ENCODE measurements at places on chromosomes 6 and 20.

DNA sequence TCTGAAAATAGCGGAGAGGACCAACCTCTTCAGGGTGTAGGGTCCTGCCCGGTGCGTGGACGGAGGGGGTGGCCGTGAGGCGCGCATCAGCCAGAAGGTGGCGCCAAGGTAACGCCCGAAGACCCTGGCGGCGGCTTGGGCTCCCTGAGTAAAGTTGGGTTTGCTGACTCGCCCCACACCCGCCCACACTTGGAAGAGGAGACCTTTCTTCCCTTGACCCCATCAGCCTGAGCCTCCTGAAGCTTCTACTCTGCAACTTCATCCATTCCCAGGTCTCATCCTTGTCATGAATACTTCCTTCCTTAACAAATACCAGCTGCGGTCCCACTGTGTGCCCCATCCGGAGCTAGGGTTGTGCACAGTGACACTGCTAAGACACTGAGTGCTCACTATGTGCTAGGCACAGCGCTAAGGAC is 14.6 kb downstream of the CD40 start:
- DNase-seq: peak; percentile 64

GRCh38 chr20:23142162-23143050 is 56.3 kb upstream of the CD93 start:
- DNase-seq: peak; percentile 77

- no peak for DNase-seq
Measured at GRCh38 chr6:151445482-151445881, 6.4 kb downstream of the RMND1 start.

- no peak for DNase-seq
Measured at GRCh38 chr20:32753731-32754130, 8.5 kb upstream of the DNMT3B start.

- peak; percentile 89 for DNase-seq
Measured at GRCh38 chr20:35699127-35699956, at the start of the genes NFS1 and ROMO1. TSS of gene NFS1 (minus strand) at chr20:35699352. CDS start at chr20:35699288, 64 bp downstream. TSS of gene ROMO1 (plus strand) at chr20:35699405. CDS start at chr20:35699633, 228 bp downstream.

DNA sequence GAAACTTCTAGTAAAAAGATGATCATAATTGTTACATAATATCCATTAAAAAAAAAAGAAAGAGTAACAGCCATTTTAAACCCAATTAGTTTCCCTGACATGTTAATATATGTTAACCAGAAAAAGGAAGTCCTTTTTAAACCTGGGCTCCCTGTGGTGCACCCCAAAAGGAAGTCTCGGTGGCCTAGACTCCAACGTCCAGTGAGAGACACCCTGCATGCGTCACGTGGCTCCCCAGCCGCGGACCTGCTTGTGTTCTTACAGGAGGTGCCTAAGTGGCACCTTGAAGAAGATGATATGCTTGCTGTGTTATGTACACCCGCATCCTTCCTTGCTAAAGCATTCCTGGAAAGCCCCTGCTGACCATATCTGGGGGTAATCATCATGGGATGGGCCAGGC is 50.1 kb downstream of the FOXC1 start:
- no peak for DNase-seq

- DNase-seq: no peak
Measured at GRCh38 chr6:138230221-138230620, 11.9 kb upstream of the PBOV1 start.

- DNase-seq: peak; percentile 80
Measured at GRCh38 chr20:45771182-45771759, 20.4 kb downstream of the WFDC3 start.

DNA sequence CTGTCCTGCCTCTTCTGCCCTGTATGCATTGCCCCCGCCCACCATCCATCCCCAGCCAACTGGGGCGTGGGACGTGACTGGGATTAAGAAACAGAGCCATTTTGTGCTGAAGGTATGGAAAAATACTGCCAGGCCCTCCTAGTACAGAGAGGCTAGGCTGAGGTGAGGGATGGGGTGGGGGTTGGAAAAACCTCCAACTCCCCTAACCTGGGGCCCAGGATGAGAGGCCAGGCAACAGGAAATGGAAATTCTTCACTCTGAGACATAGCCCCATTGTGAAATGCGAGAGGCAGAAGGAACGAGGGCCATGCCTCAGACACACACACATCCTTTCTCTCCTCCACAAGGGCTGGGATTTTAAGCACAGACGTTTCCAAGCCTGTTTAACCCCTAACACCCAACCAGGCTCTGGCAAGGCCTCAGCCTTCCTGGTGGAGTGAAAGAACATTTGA is 19.9 kb downstream of the KCNK5 start:
- no peak for DNase-seq

DNA sequence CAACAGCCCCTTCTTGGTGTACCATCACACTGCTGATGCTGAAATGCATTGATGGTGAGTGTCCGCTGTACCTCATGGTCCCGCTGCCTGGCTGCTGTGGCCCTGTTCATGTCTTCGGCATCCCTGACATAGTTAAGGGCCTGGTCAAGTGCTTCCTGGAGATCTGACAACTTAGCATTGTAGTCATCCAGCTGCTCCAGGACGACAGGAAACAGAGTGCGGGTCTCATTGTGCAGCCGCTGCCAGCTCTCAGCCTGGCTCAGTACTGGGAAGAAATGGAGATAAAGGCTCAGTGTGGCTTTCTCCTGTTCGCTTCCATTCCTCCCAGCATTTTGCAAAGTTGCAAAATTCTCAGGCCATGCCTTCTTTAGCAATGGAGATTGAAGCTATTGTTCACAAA is 81.8 kb downstream of the LAMA4 start:
- DNase-seq: no peak

DNA sequence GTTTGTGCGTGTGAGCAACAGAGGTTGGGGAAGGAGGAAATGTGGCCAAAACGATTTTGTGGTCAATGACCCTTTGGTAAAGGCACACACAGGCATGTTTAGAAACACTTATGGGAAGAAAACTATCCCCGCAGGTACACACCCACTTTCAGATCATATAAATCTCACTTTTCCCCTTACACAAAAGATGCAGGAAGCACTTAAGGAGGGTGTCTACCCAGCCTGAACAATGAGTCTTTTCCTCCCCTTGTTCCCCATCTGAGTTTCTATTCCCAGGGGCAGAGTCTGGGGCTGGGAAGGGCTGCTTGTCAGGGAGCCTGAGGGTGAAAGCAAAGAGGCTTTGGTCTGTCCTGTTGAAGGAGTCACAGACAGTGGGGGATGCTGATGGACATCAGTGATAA is 193.2 kb upstream of the SALL4 start:
- no peak for DNase-seq

DNA sequence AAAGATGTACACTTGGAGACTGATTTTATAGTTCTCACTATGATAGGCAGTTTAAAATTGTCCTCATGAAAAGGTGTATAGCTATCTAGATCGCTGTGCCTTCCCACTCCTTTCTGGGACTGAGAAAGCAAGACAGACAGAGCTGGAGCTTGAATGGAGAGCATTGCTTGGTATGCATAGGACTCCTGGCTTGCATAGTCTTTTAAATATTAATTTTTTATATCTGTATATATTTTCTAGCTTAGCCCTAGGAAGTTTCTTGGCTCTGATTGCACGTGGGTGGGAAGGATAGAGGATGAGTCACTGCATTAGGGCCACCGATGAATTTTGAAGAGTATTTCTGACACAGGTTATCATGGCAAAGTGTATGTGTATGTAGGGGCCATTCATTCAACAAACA is 150.0 kb upstream of the SPACA1 start:
- DNase-seq: no peak

Data from activated CD4-positive, alpha-beta T cell treated with anti-CD3 and anti-CD28 coated beads, Interleukin-2, Interleukin-4, amounts not matched to agents 100 ng/mL and 50 ng/mL, durations not matched to agents 16 hours and 8 hours (primary cell).